ENCODE measurements at places on chromosomes 7 and 10.

- no peak for DNase-seq
These were observed 91.1 kb downstream of the CREB5 start for GRCh38 chr7:28503396-28503795.

GRCh38 chr7:44156453-44157010 lies 15.4 kb upstream of the MYL7 start:
- no peak for DNase-seq

GRCh38 chr10:117345143-117345542 lies 30.1 kb downstream of the PDZD8 start:
- no peak for DNase-seq

- no peak for DNase-seq
These were observed 32.3 kb upstream of the FAM204A start for GRCh38 chr10:118374404-118374803.

- DNase-seq: no peak
These were observed 63.4 kb downstream of the RNF32 start for GRCh38 chr7:156703773-156704482.

DNA sequence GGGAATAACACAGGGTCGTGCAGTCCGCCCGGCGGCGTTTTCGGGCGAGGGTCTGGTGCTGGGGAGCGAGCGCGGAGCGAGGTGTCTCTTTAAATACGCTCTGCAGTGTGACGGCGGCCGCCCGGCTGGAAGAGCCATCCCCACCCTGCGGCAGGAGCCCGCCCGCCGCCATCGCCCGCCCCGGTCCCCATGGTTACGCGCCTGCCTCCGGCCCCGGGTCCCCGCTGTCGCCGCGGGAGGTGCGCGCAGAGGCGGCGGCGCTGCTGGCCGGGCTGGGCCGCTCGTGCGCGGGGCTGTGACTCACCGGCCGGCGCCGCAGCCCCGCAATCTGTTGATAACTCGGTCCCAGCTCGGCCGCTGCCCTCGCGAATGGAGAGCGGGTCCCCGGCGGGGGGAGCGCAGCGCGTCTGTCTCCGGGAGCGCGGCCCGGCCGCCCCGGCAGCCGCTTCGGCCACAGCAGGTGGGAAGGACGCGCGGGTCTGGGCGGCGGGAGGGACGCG lies at the start of gene ADGRA1:
ADGRA1 (plus strand) TSS at position 246 of the 500 bp plus-strand sequence. CDS start 986 bp downstream, outside the sequence.
- DNase-seq: no peak

DNA sequence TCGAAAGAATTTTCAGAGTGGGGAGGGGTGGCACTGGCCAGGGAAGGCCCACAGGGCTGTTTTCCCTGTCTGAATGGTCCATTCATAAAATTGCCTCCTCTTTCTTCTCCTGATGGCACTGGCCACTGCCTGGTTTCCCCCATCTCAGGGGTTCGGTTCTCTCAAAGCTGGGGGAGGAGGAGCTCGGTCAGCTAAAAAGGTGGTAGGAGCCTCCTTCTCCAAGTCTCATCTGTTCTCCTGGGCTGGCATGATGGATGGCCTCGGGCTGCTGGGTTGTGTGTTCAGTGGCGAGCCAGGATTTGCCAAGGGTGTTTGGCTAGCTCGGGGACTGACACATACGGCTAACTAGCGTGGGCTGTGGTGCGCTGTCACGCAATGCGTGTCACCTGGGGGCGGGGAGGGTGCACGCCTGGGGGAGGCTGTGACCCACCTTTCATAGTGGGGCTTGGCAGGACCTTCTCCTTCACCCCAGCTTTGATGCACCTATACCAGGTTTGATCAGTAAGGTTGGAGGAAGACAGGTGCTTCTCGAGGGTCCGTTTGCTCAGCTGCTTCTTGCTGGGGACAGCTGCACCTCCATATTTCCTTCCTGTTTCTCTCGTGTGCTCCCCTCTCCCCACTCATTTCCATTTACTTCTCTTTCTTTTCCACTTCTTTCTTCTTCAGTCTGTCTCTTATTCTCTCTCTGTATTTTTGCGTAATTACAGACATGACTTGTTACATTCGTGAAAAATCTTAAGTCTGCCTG lies 36.3 kb downstream of the RBM20 start:
- DNase-seq: no peak

DNA sequence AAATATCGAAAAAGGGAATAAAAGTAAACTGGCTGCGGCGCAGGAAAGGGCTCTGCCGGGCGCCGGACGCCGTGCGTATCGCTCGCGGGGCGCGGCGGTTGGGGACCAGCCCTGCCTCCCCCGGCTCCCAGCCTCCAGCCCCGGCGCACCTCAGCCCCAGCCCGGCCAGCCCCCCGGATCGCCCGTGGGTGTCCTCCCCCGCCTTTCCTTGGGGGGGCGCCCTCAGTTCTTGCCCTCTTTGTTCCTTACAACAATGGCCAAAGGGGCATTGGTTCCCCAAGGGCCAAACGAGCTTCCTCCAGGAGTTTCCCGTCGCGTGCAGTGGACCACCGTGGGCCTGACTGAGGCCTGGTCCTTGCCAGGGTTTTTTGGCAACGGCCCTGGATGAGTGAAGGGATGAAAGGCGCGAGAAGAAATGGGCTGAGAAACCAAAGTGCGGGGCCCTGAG lies 1.2 kb downstream of the MACROH2A2 start:
- DNase-seq: no peak

DNA sequence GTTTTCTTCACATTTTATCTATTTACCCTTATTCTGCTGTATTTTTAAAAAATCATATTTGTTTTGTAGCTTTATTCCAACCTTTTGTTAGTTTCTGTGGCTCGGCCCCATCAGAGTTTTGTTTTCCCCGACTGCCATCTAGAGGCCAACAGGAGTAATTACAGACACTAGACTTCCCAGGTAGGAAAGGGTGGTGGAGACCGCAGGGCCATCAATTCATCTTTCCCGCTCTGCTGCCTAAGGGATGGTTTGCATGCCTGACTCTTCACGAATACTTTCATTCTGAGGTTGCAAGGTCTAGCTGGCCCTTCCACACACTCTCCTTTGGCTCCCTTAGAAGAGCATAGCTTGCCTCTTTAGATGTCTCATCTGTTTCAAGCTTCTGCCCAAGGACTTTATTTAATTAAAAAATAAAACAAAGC lies 38.3 kb downstream of the LYZL2 start:
- peak; percentile 38 for DNase-seq
